ENCODE measurements at places on chromosomes 11 and 22.

- DNase-seq, result no peak
Observed at GRCh38 chr11:15725246-15725645, 610.5 kb downstream of the INSC start.

DNA sequence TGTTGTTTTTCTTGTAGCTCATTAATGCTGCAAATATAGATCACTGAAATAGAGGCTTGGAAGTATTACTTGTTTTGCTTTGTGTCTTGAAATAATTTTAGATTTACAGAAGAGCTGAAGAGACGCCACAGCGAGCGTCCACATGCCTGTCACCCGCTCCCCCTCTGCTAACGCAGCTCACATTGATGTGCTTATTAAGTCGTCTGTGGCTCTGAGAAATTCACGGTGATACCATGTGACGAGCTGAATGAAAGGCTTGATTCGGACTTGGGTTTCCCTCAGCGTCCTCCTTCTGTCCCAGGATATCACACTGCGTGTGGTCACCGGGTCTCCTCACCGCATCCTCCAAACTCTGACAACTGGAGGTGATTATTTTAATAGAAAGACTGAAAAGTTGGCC, 365.4 kb downstream of the BRD1 start:
- DNase-seq, result no peak

- no peak for DNase-seq
Observed at GRCh38 chr11:19242179-19242932, 1.6 kb upstream of the E2F8 start.

DNA sequence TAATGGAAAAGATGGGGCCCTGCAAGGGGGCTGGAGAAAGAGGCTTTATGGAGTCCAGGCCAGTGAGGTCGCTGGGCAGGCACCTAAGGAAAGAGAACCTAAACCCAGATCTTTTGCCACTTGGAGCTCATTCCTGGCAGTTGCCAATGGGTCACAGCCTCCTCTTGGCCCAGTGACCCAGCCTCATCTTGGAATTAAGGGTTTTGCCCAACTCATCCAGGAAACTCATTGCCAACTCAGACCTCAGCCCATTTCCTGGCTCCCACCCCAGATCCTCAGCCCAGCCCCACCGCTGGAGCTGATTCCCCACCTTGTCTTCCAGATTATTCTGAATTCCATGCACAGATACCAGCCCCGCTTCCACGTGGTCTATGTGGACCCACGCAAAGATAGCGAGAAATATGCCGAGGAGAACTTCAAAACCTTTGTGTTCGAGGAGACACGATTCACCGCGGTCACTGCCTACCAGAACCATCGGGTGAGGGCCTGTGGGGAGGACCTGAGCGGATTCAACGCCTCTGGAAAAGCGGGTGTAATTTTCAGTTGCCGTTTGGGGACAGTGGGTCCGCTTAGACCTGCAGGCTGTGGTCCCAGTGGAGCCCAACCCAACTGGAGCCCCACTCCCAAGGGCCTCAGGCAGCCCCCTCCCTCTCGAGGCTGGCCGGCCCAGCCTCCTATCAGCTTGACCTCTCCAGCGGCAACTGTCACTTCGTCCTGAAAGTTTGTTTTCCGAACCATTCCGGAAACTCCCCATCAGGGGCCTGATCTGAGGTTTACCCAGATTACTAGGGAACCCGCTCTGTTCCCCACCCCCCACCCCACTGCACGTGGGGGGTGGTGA, 4.3 kb downstream of the TBX1 start:
- DNase-seq, result no peak

DNA sequence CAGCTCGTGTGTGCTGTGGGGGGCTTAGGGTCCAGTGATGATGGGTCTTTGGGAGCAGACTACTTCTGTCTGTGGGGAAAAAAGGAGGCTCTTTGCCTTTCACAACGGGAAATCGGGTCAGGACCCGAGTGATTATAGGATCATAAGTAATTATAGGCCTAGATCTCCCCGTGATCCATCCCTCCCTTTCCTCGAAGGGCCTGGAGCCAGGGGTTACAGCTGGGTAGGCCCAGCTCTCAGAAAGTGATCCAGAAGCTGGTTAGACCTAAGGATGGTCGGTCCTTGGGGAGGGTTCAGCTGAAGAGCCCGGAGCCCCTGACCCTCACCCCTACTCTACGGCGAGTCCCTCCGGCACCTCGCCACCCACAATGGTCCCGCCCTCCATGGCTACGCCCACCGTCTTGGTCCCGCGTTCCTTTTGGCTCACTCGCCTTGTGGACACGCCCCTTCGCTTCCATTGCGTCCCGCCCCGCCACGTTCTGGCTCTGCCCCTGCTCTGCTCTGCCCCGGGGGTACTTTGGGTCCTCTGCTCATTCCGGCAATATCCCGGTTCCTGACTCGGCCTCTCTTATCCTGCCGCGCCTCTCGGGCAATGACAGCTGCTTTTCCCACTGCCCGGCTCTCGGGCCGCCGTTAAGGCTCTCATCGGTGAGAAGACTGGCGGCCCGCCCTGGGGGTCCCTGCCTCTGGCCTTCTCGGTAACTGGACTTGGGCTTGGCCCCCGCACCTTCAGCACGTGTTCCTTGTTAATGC, 5.0 kb downstream of the IGSF22 start:
- no peak for DNase-seq

GRCh38 chr11:26846227-26846626, 124.4 kb upstream of the SLC5A12 start:
- DNase-seq, result no peak

DNA sequence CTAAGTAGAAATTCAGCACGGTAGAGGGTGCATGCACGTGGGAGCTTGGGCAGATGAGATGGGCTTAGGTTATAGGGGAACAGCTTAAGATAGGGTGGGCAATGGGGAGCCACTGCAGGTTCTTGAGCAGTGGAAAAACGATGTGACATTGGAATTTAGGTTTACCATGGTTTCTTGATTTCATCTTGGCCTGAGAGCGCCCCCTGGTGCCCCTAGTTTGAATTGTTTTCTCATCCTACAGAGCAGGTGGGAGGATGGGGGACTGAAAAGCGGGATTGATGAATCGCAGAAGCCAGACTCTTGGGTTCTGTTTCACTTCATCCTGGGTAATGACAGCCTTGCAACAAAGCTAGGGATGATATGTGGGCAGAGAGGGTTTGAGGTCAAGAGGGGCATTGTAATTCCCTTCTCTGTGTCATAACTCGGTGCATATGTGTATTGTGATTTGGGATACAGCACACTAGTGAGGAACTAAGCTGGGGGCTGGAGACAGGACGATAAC, 6.7 kb upstream of the MCAM start:
- no peak for DNase-seq

DNA sequence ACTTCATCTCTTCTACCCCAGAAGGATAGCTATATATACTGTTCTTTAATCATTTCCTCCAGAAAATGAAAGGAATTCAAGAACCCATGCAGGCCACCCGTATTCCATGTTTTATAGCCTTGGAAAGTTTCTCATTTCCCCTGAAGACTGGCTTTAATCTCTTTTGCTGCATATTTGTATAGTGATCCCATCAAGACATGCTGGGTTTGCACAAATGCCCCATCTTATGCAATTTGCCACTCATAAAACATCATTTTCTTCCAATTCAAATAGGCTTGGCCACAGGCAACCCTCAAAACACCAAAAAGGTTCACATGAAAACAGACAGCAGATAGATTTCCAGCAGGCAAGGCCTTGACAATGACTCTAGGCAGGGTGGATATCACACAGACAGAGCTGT, 28.3 kb upstream of the APOA1 start:
- DNase-seq, result no peak

- DNase-seq, result no peak
Observed at GRCh38 chr22:25754527-25755202, 12.7 kb downstream of the MYO18B start.

DNA sequence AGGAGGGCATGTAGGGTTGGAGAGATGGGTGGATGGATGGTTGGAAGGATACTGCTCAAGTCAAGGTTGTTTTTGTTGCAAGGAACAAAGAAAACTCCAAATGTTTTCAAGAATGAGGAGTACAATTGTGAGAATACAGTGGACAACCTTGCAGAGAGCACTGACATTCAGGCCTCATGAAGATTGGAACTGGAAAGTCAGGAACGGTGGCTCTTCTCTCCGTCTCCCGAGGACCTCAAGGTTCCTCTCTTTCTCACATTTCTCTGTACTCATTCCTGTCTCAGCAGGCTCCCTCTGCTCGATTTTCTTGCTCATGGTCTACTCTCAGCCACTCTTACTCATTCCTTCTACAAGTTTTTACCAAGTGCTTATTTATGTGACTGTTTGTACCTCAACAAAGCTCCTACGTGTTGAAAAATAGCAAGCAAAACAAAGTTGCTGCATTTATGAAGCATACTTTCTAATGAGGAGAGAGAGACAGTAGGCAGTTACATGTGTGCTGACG, 97.6 kb downstream of the SWAP70 start:
- no peak for DNase-seq

GRCh38 chr11:112971827-112972226, 10.6 kb downstream of the NCAM1 start:
- no peak for DNase-seq

GRCh38 chr22:44963832-44964721, 45.7 kb downstream of the PHF21B start:
- DNase-seq, result no peak

DNA sequence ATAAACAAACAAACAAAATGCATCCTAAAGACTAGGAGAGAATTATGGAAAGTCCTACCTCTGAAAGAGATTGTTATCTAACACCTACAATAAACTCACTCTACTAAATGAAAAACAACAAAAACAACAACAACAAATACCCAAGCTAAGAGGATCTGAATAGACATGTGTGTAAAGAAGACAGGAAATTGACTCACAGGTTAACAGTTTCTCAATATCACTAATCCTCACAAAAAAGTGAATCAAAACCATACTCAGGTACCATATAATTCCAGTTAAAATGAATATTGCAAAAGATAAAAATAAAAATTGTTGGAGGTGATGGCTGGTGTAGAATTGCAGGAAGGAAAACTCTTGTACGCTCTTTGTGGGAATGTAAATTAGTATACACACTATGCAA, 110.4 kb upstream of the TOP3B start:
- no peak for DNase-seq

GRCh38 chr11:125074511-125075241, 11.6 kb downstream of the SLC37A2 start:
- DNase-seq, result no peak

GRCh38 chr22:38952281-38952993, 5.0 kb upstream of the APOBEC3A start:
- DNase-seq, result no peak

- DNase-seq, result no peak
Observed at GRCh38 chr22:44309137-44309536, 3.6 kb downstream of the SHISAL1 start.

DNA sequence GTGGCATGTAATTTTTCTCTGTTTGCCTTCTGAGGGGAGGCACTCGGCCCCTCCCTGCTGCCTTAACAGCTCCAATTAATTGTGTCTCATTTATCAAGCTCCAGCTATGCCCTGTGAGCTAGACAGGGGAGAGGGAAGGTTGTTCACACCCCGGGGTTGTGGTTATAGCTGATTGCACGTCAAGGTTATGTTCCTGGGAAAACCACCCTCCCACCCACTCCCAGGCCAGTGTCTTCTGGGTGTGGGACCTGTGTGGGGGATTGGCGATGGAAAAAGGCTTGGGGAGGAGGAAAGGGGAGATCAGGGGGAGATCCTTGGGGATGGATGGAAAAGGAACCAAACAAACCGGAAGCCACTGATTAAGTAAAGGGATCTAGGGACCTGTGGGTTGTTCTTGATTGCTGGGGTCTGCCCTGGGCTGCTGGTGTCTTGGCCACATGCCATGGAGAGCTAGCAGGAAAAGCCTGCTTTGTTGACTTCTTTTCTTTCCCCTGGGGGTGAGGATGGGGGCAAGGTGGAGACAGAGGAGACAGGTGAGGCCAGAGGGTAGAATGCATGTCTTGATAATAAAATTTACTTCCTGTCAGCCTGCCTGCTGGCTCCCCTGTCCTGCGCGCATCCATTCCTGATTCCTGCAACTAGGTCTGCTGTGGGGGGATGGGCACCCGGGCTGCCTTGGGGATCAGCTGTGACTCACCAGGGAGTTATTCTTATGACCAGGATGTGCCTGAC, 13.5 kb upstream of the SORL1-AS1 start:
- peak; percentile 68 for DNase-seq

- no peak for DNase-seq
Observed at GRCh38 chr11:118398791-118399559, 2.4 kb upstream of the ATP5MG start.

GRCh38 chr11:70721006-70721405, 322.7 kb downstream of the CTTN start:
- no peak for DNase-seq

Data from iPS DF 19.7 (cell line).